ENCODE measurements at places on chromosomes 1 and 21.

DNA sequence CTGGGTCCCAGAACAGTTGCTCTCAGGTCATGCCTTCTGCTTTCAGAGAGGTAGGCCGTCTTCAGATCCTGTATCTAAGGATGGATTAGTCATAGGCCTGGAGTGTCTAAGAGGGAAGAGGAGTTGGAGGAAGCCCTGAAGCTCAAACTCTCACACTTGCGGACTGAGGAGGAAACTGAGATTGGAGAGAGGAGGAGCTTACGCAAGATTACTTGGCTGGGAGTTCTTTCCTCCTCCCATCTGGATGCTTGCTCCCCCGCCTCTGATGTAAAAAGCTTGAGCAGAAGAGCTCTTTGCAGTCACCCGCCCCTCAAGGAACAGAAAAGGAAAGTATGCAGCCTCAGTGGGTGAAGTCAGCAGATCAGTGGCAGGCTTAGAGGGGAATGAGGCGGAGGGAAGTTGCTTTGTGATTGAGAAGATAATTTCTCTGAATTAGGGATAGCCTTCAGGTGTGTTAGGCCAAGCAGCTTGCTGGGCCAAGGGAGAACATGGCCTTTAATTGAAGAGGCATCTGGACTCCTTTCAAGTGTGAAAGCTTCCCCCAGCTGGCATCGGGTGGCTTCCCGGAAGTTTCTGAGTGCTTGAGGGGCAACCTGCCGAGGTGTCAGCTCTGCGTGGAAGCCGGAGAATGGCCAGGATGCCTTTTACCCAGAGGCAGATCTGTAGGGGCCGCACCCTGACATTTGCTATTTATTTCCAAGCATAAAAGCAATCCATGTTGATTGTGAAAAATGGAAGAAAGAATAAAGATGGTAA lies 6.6 kb downstream of the ADORA1 start:
- peak; percentile 44 for DNase-seq
- H3K27ac ChIP-seq = no peak overlapping the region
- H3K4me3 ChIP-seq = no peak overlapping the region
- peaks cover 5% of the 10 kb centered on the region for H3K36me3 ChIP-seq
- H3K27me3 ChIP-seq = no peaks in the 10 kb centered on the region

GRCh38 chr1:231393668-231394067 lies 28.4 kb downstream of the EGLN1 start:
- no peak overlapping the region for H3K4me3 ChIP-seq
- H3K36me3 ChIP-seq = peaks cover 4% of the 10 kb centered on the region

DNA sequence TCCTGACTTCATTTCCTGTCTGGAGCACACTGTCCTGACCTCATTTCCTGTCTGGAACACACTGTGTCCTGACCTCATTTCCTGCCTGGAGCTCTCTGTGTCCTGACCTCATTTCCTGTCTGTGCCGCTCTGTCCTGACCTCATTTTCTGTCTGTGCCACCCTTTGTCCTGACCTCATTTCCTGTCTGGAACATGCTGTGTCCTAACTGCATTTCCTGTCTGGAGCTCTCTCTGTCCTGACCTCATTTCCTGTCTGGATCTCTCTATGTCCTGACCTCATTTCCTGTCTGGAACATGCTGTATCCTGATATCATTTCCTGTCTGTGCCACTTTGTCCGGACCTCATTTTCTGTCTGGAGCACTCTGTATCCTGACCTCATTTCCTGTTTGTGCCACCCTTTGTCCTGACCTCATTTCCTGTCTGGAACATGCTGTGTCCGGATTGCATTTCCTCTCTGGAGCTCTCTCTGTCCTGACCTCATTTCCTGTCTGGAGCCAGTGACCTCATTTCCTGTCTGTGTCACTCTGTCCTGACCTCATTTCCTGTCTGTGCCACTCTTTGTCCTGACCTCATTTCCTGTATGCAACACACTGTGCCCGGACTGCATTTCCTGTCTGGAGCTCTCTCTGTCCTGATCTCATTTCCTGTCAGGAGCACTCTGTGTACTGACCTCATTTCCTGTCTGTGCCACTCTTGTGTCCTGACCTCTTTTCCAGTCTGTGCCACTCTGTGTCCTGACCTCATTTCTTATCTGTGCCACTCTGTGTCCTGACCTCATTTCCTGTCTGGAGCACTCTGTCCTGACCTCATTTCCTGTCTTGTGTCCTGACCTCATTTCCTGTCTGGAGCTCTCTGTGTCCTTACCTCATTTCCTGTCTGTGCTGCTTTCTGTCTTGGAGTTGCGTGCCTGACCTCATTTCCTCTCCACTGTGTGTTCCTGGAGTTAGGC lies 27.6 kb downstream of the SKI start:
- peaks cover 35% of the 10 kb centered on the region for H3K36me3 ChIP-seq
- DNase-seq = no peak
- H3K27me3 ChIP-seq = no peaks in the 10 kb centered on the region
- H3K4me1 ChIP-seq = peaks cover 82% of the 10 kb centered on the region

DNA sequence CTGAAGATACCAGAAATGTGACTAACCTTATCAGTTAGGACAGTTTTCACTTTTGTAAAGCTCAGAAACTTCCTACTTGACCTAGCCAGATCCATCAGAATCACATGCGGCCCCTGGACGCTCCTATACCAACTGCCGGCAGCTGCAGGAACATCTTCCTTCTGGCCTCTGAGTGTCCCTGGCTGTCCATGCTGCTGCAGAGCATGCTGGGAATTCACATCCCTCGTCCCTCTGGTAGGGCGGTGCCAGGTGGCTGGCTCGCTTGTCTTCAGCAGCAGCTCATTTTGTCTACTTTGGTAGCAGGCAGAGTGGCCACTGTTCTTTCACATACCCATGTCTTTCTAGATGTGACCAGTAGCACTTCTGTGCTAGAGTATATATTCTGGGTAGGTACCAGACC lies 34.4 kb downstream of the HHAT start:
- no peaks in the 10 kb centered on the region for H3K36me3 ChIP-seq
- no peak overlapping the region for H3K4me3 ChIP-seq
- H3K27ac ChIP-seq = peak overlapping the region; percentile 11
- peaks cover 17% of the 10 kb centered on the region for H3K4me1 ChIP-seq
- no peak for DNase-seq
- H3K27me3 ChIP-seq = no peaks in the 10 kb centered on the region

DNA sequence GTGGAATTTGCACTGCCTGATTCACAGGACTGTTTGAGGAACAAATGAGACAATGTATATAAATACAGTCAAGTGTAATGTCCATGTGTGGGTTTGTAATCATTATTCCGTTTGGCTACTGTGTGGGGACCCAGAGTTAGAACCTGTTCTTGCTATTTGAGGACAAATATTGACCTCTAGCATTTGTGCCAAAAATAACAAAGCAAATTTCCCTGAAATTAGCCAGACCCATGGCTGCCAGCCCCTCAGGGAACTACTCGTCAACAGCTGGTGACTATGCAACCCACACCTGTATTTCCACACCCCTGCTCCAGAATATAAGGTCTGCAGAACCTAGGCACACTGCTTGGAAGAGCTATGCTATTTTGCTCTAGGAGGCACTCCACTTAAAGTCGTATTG lies 70.7 kb downstream of the KCNJ6 start:
- H3K27ac ChIP-seq = no peak overlapping the region
- no peaks in the 10 kb centered on the region for H3K36me3 ChIP-seq
- no peak for DNase-seq

- no peak overlapping the region for H3K4me3 ChIP-seq
- peaks cover 51% of the 10 kb centered on the region for H3K27me3 ChIP-seq
- no peaks in the 10 kb centered on the region for H3K36me3 ChIP-seq
Observed at GRCh38 chr1:92476071-92476631, 10.6 kb downstream of the GFI1 start.

DNA sequence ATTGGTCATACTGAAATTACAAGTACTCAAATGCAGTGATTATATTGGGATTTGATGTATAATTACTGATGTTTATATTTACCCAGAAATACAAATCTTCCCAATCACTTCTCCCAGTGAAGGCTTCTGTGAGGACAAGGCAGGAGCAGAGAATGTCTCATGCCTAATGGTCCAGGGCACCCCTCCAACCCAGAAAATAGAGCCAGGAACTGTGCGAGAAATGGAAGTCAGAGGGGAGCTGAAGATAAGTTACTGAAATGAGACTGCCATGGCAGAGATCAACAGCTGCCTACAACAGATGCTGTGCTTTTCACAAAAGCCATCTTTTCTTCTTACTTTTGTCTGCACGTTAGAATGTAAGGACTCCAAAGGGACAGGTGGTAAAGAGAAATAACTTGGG lies 171.2 kb downstream of the TTLL7 start:
- H3K27me3 ChIP-seq = no peaks in the 10 kb centered on the region
- H3K4me1 ChIP-seq = no peaks in the 10 kb centered on the region
- no peak overlapping the region for H3K4me3 ChIP-seq
- DNase-seq = peak; percentile 27
- no peak overlapping the region for H3K27ac ChIP-seq
- H3K36me3 ChIP-seq = no peaks in the 10 kb centered on the region

DNA sequence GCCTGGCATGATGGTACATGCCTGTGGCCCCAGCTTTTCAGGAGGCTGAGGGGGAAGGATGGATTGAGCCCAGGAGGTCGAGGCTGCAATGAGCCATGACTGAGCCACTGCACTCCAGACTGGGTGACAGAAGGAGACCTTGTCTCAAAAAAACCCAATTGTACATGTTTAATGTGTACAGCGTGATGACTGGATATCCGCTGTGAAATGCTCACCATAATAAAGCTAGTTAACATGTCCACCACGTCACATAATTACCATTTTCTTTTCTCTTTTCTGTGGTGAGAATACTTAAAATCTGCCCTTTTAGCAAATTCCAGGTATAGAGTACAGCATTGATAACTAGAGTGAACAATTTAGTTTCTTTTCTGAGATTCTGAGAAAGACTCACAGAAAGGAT lies 24.0 kb downstream of the TMPRSS2 start:
- peaks cover 9% of the 10 kb centered on the region for H3K4me1 ChIP-seq
- H3K27ac ChIP-seq = no peak overlapping the region
- H3K36me3 ChIP-seq = no peaks in the 10 kb centered on the region
- DNase-seq = no peak
- H3K4me3 ChIP-seq = no peak overlapping the region
